Stimulated activated CD8-positive, alpha-beta memory T cell treated with anti-CD3 and anti-CD28 coated beads, Interleukin-2, amount 100 ng/mL, for 1 hour (primary cell): ENCODE measurements at places on chromosomes 13 and 19.

DNA sequence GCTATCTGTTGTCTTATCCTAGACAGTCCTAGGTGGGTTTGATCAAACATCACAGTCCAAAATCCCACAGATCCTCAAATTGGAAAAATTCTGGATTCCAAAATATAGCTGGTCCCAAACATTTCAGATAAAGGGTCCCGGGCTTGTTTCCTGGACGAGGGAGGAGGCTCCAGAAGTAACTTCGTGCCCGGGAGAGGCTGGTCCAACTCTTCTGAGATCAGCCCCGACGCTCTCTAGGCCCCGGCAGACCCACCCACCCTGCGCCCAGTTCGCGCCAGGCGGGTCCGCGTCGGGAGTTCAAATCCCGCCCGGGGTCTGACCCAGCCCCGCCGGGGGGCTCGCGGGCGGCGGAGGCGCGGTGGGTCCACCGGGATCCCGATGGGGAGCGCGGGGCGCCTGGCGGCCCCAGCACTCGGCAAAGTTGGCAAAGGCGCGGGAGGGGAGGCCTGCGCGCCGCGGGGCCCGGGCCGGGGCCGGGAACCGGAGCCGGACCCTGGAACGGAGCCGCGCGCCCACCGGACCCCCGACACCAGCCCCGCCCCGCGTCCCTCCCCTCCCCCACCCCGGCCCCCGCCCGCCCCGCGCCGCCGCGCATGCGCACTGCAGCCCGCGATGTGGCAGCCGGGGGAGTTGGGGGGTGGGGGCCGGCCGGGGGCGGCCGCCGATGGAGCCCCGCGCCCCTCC is 513 bp downstream of the MIER2 start:
- peak; percentile 1 for DNase-seq

DNA sequence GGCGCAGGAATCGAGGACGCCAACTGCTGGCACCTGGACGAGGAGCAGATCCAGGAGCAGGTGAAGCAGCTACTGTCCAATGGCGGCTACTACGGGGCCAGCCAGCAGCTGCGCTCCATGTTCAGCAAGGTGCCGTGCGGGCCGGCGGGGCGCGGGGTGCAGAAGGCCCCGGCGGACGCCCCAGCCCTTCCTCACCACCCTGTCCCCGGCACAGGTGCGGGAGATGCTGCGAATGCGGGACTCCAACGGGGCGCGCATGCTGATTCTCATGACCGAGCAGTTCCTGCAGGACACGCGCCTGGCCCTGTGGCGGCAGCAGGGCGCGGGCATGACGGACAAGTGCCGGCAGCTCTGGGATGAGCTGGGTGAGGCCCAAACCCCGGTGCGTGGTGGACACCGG is 13.6 kb downstream of the ZSWIM4 start:
- DNase-seq: no peak

DNA sequence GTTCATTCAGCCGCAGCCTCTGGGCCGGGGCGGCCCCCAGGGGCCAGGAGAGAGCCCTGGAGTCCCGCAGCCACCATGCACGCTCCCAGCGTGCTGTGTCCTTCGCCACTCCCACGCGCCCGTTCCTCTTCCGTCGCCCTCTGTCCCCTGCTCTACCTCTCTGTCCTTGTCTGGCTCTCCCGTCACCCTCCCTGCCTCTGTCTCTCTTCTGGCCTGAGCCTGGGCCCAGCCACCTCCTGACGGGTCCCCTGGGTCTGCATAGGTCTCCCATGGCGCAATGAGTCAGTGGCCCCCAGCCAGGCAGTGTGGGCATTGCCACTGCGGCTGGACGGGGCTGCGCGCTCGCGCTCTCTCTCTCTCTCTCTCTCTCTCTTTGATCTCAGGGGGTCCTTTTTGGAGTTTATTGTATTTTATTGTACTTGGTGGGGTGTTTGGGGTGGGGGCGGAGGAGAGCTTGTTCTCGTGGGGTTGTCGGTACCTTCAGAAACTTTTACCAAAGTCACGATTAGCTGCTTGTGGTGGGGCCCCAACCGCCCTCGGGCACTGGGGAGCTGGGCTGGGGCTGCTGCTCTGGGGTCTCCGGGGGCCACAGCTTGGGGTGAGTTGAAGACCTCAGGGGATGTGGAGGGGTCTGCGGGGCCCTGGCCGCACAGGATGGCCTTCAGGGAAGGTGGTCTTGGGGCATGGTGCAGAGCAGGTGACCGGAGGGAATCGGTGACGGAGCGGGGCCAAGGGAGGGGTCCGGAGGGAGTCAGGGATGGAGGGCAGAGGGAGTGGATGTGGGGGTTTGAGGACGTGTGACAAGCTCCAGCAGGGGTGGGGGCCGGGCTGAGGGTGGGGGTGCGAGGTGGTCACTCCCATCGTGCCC is 1.7 kb upstream of the TGFBR3L start:
- no peak for DNase-seq

GRCh38 chr13:73996569-73996968 is 137.6 kb downstream of the KLF12 start:
- DNase-seq: no peak

GRCh38 chr19:17185590-17185989 is 29.6 kb upstream of the USE1 start:
- no peak for DNase-seq

- peak; percentile 48 for DNase-seq
These were observed 3.7 kb upstream of the FCER2 start for GRCh38 chr19:7705387-7706187.

DNA sequence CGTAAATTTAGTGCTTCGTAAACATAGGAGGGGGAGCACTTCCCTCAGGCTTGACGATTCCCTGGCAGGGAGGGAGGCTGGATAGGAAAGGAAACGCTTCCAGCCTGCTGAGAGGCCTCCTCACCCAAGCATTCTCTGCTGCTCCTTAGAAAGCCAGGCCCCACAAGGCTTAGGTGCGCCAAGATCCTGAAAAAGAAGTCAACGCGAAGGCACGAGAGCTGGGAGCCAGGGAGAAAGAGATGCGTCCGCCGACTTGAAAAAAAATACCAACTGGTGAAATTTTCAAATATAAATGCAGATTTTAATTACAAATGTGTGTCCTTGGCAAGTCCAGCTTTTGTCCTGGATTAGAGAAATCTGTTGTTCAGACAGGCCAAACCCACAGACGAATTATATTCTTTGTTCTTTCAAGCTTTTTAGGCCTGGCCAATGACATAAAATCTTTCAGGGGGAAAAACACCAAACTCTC is 64.0 kb downstream of the ALOX5AP start:
- no peak for DNase-seq

DNA sequence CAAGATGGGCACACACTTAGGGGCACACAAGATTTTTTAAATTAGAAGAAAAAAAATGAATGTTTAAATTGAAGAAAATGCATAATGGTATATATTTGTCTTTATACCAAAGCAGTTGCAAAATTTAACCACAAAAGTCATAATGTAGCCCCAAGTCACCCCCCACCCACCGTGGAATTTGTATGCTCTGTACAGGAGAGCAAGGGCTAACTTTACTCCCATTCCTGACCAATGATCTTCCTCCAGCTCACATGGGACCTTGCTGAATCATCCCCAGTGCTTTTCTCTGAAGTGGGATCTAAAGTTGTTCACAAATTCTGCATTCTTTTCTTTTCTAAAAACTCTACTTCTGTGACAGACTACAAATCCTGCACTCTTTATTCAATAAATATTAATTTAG is 597.0 kb downstream of the UQCRFS1 start:
- DNase-seq: no peak

- DNase-seq: no peak
These were observed 556.3 kb downstream of the PCDH17 start for GRCh38 chr13:58187881-58188280.

- no peak for DNase-seq
These were observed at the start of gene UHRF1 for GRCh38 chr19:4909156-4909896. UHRF1 (plus strand) TSS chr19:4909501; CDS start chr19:4910886, 1,385 bp downstream.

DNA sequence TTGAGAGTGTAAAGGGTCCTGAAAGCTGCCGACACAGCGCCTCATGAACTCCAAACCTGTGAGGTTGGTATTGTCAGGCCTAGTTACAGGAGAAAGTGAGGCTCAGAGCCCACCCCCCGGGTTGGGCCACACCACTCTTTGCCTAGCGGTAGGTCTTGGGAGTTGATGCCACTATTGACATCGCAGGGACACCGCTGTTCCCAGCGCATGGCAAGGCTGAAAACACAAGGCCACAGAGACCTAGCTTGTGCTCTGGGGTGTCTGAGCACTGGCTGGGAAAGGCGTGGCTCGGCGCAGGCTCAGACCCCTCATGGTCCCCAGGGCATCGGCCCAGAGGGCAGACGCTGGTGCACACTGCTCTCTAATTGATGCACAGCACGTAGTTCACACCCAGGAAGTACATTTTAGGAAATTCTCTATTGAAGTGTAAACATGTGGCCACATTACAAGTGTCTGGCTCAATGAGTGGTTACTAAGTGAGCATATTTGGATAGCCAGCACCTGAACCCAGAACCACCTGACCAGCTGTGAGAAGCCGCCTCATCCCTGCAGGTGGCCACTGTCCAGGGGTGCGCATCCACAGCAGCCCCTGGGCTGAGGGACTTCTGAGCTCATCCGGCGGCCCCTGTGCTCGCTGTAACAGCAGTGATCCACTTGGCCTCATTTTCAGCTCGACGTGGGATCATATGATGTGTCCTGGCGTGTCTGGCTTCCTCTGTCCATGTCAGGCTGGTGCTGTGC is 27.3 kb downstream of the UPF1 start:
- no peak for DNase-seq

DNA sequence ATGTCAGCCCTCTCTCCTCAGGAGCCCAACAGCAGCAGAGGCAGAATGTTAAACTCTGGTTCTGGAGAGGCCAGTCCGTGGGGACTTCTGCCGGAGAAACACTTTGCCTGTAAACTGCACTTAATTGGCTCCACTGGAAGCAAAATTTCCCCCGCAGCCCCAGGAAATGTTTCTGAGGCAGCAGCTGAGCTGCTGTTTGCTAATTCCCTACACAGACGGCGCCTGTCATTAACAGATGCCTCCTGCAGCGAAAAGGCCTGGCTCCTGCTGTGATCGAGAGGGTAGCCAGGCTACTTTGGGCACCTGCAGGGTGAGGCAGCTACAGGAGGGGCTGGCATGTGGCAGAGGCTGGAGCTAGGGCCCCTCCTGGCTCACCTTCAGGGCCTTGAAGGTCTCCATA is 5.2 kb upstream of the TM6SF2 start:
- no peak for DNase-seq

GRCh38 chr13:62019858-62020257 is 604.2 kb upstream of the PCDH20 start:
- DNase-seq: no peak

GRCh38 chr13:100473087-100473486 is 115.5 kb downstream of the GGACT start:
- no peak for DNase-seq
